ENCODE measurements at places on chromosomes 1 and 21.

GRCh38 chr1:34885405-34886247 lies 26.1 kb upstream of the SMIM12 start:
- peak; percentile 45 for DNase-seq

- DNase-seq = peak; percentile 6
These were observed 3.0 kb downstream of the TMPRSS3 start for GRCh38 chr21:42392731-42393442.

GRCh38 chr1:246292571-246292970 lies 214.5 kb downstream of the SMYD3 start:
- DNase-seq = no peak

- no peak for DNase-seq
These were observed 131.2 kb upstream of the UBE2U start for GRCh38 chr1:64072089-64072793.

- no peak for DNase-seq
These were observed 144.6 kb downstream of the GALNT2 start for GRCh38 chr1:230211436-230212145.

DNA sequence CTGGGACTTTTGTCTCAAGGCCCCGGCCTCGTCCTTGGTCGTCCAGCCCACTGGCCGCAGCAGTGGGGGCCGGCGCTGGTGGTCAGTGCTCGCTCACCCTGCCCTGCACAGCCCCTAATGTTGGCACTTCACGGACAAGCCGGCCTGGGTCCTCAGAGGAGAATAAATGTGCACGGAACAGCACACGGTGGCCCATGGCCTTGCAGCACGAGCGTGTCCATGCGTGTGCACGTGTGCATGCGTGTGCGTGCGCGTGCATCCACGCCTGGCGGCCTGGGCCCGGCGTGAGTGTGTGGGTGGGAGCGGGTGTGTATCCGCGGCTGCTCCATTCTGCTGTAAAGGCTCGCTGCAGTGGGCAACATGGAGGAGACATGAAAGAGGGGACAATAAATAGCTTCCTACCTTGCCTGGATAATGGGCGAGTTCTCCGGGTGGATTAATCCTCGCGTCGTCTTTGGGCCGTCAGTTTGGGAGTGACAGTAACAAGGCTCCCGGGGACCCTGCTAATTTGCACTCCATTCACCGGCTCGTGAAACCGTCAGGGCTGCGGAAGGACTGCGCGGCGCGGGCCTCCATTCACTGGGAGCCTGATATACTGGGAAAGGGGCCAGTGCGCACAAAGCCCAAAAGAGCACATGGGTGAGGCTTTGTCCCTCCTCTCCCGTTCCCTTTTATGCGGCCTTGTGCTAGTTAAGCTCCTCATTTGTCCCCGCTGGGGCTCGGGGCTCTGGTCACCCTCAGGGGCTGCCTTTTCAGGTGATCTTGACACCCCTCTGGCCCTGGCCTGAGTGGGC lies 142.8 kb downstream of the PRDM16 start:
- no peak for DNase-seq

- DNase-seq = no peak
These were observed 7.4 kb downstream of the DOP1B start for GRCh38 chr21:36163750-36164741.

DNA sequence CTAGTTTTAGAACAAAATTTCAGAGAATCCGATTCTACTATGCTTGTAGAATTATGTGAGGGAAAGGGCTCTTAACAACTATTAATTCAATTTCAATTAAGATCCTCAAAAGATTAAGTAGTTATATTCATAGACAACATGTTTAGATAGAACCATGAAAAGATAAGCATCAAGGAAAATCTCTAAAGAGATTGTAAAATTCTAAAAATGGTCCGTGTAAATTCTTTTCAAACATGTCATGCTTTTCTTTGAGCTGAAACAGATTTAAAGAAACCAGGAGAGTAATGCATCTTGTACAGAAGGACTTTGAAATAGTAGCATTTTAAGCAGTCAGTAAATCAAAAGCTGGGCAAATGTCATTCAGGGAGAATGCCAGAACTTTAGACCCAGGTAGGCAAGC lies 1080.6 kb upstream of the B3GALT2 start:
- DNase-seq = no peak

- no peak for DNase-seq
These were observed 135.4 kb downstream of the DISC1 start for GRCh38 chr1:231761747-231762541.

DNA sequence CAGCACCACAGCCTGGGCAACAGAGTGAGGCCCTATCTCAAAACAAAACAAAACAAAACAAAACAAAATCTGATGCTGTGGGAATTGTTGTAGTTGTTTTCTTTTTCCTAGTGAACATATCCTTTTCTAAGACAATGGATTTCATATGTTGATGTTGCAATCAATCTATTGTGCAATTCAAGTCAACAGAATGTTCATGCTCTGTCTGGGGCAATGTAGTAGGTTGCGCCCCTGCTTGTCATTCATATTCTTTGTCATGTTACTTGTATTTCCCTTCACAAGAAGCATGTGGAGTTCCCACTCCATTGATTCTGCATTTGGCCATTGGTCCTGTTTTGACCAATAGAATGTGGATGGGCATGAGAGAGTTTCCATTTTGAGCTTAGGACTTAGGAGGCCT lies 223.9 kb downstream of the DUSP10 start:
- no peak for DNase-seq

GRCh38 chr1:50348449-50349241 lies 74.6 kb downstream of the DMRTA2 start:
- peak; percentile 19 for DNase-seq
